ENCODE measurements at places on chromosomes 1 and 21. TPM values are rescaled to one million over a fixed set of nuclear protein-coding genes. Genes with fewer than 3 reads are reported as not detected.

The SCYL3 gene
- 5.5 TPM for total RNA-seq

- no peak for DNase-seq
Measured at GRCh38 chr1:53593758-53594380, 134.7 kb downstream of the DMRTB1 start.

GRCh38 chr1:225877580-225877979 is 4.6 kb downstream of the TMEM63A start:
- peak; percentile 74 for DNase-seq

The HFM1 gene
- total RNA-seq = 3.5 TPM

- peak; percentile 22 for DNase-seq
Measured at GRCh38 chr1:119080586-119080985, 59.9 kb downstream of the WARS2 start.

DNA sequence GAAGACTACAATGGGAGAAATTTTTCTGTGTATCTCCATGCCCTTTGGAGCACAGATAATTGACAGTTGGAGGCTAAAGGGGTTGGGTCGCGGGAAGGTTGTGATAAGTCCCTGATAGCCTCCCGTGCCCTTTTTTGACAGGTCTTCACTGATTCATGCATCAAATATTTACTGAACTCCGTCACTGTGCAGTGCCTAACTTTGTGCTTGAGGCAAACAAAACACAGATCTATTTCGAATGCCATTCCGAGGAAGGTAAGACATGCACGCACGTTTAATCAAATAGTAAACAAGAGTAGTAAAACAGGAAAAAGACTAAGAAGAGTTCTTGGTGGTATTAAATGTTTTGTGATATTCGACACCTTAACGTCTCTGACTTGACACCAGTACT is 494 bp upstream of the PIP5K1A start:
- DNase-seq = no peak

DNA sequence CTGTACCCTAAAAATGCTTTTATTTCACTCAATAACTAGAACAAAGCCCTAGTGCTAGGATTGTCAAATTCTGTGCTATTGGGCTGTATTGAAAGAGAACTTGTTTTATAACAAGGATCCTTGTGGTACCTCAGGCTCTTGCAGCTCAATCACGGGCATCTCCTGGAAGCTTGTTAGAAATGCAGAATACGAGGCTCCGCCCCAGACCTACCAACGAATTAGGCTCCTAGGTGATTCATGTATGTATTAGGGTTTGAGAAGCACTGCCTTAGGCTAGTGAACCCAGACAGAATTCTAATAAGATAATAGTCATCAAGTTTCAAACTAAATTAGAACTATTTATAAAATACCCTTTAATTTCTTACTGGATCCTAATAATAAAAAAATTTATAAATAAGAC is 45.6 kb downstream of the ZZZ3 start:
- no peak for DNase-seq

GRCh38 chr1:182607566-182607965 is 3.4 kb upstream of the RGS16 start:
- no peak for DNase-seq

The ADAM30 gene
- total RNA-seq = not detected

The CLIC4 gene
- 263 TPM for total RNA-seq

The CADM3 gene
- 6.3 TPM for total RNA-seq

All from left cardiac atrium (tissue), 4 donors.